Naive thymus-derived CD4-positive, alpha-beta T cell (primary cell): ENCODE measurements at places on chromosomes 3 and 15.

DNA sequence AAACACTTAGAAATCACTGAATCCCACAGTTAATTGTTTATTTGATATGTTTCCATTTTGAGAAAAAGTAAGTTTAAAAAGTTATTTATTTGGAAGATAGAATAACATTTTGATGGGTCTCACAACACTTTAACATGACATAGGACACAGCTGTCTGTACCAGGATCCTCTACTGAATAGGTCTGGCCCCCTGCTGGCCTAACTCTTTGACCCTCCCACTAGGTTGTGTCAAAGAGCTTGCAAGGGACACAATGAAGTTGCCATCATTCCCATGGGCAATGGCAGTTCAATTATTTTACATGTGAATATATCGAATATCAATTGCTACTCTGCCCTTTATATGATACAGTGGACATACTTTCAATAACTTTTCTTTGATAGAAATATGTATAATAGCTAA is 138.9 kb downstream of the EPHA3 start:
- H3K36me3 ChIP-seq, result no peaks in the 10 kb centered on the region
- no peaks in the 10 kb centered on the region for H3K27me3 ChIP-seq
- no peak overlapping the region for H3K4me3 ChIP-seq
- DNase-seq, result no peak
- no peak overlapping the region for H3K27ac ChIP-seq
- no peaks in the 10 kb centered on the region for H3K4me1 ChIP-seq

DNA sequence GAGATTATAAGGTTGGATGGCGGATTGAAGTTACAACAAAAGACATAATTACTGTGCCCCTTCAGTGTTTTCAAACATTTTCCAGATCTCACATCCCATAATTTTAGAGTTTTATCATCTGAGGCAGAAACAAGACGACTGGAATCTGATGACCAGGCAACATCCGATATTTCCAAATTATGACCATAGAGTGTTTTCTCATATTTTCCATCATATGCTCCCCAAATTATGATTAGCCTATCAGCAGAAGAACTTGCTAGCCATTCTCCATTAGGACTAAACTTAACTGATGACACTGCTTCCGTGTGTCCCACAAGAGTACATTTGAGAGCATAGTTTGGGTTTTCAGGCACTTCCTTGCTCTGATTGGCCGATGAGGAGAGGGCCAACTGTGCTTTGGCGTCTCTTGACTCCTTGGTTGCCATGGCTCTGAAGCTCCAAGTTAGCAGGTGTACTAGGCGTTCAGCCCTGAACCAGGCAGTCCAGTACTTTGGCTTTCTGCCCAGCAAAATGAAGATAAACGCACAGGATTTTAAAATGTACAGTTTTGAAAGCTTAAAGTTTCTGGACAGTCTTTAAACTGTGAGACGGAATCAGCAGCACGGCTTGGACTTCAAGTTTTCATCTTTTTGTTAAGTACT is 638 bp downstream of the WDR5B start:
- DNase-seq, result peak; percentile 48
- peaks cover 24% of the 10 kb centered on the region for H3K4me1 ChIP-seq
- peak overlapping the region; percentile 96 for H3K4me3 ChIP-seq

DNA sequence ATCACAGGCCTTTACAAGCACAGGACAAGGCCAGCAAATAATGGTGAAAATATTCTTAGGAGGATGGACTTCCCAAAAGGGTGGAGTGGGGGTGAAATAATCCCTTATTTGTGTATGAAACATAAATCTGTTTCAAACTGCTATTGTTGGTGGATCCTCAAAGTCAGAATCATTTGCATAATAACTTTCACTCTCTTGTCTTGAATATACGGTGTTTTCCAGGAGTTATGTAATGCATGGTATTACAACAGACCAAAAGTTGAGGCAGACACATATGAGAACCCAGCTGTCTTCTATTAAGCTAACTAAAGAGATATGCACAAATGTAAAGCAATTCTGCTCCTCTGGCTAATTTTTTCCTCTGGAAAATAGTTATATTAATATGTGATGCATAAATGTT is 57.7 kb downstream of the PRTG start:
- no peaks in the 10 kb centered on the region for H3K27me3 ChIP-seq
- H3K27ac ChIP-seq, result no peak overlapping the region
- DNase-seq, result no peak
- no peaks in the 10 kb centered on the region for H3K36me3 ChIP-seq
- H3K4me3 ChIP-seq, result no peak overlapping the region

- H3K27me3 ChIP-seq, result no peaks in the 10 kb centered on the region
- H3K36me3 ChIP-seq, result no peaks in the 10 kb centered on the region
- H3K4me1 ChIP-seq, result no peaks in the 10 kb centered on the region
- H3K27ac ChIP-seq, result no peak overlapping the region
- no peak overlapping the region for H3K4me3 ChIP-seq
Measured at GRCh38 chr3:196471551-196471950, 32.0 kb downstream of the RNF168 start.

GRCh38 chr3:67076607-67077006 is 78.5 kb downstream of the KBTBD8 start:
- H3K27ac ChIP-seq, result no peak overlapping the region
- H3K36me3 ChIP-seq, result no peaks in the 10 kb centered on the region
- no peak for DNase-seq
- H3K4me3 ChIP-seq, result no peak overlapping the region
- no peaks in the 10 kb centered on the region for H3K4me1 ChIP-seq

- H3K4me1 ChIP-seq, result no peaks in the 10 kb centered on the region
- DNase-seq, result no peak
- no peak overlapping the region for H3K27ac ChIP-seq
- H3K36me3 ChIP-seq, result no peaks in the 10 kb centered on the region
- no peak overlapping the region for H3K4me3 ChIP-seq
- no peaks in the 10 kb centered on the region for H3K27me3 ChIP-seq
Measured at GRCh38 chr3:129525341-129525968, 3.0 kb upstream of the RHO start.

DNA sequence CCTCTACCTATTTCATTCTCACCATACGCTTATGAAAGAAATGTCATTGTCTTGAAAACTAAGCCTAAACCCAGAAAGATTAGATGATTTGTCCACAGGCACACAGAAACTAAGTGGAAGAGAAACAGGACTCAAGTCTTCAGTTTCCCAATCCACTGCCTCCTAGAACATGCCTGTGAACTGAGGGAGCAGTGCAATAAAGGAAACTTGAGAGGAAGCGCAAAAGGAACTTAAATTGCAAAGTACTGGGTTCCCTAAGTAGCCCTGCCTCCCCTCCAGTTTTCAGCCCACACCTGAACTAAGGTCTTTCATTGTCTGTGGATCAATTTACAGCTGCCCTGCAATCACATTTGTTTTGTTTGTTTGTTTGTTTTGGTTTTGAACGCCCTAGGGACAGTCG is 56.7 kb upstream of the TSEN2 start:
- no peak overlapping the region for H3K27ac ChIP-seq
- no peak overlapping the region for H3K4me3 ChIP-seq
- no peak for DNase-seq

GRCh38 chr3:40637906-40638305 is 113.1 kb downstream of the ZNF621 start:
- no peaks in the 10 kb centered on the region for H3K4me1 ChIP-seq
- H3K27me3 ChIP-seq, result no peaks in the 10 kb centered on the region
- H3K36me3 ChIP-seq, result no peaks in the 10 kb centered on the region
- H3K4me3 ChIP-seq, result no peak overlapping the region
- DNase-seq, result no peak

GRCh38 chr3:166889241-166889640 is 490.9 kb downstream of the ZBBX start:
- H3K27ac ChIP-seq, result no peak overlapping the region
- H3K27me3 ChIP-seq, result no peaks in the 10 kb centered on the region
- H3K4me3 ChIP-seq, result no peak overlapping the region
- H3K36me3 ChIP-seq, result no peaks in the 10 kb centered on the region
- DNase-seq, result no peak

GRCh38 chr3:195872800-195873199 is 35.6 kb downstream of the TNK2 start:
- no peaks in the 10 kb centered on the region for H3K27me3 ChIP-seq
- no peak for DNase-seq
- H3K4me1 ChIP-seq, result no peaks in the 10 kb centered on the region
- no peak overlapping the region for H3K4me3 ChIP-seq
- H3K27ac ChIP-seq, result no peak overlapping the region
- H3K36me3 ChIP-seq, result peaks cover 7% of the 10 kb centered on the region

GRCh38 chr3:46558184-46559043 is 7.7 kb downstream of the LRRC2 start:
- DNase-seq, result peak; percentile 77
- no peaks in the 10 kb centered on the region for H3K27me3 ChIP-seq
- peak overlapping the region; percentile 11 for H3K27ac ChIP-seq
- H3K4me1 ChIP-seq, result peaks cover 5% of the 10 kb centered on the region
- no peaks in the 10 kb centered on the region for H3K36me3 ChIP-seq

DNA sequence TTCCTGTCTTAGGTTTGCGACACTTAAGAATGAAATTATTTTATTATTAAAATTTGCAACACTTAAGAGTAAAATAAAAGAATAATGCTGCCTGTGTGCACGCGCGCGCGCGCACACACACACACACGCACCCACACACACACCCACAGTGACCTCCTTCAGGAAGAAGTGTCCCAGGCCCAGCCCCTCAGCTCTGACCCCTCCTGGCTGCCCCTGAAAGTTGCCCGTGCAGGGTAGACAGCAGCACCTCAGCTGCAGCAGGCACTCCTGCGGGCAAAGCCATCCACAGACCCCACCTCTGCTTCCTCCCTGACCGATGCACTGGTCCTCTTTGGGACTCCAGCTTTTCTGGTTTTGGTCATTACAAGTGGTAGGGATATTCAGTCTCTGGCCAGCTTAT is 478.2 kb downstream of the NTRK3 start:
- H3K36me3 ChIP-seq, result no peaks in the 10 kb centered on the region
- H3K4me3 ChIP-seq, result no peak overlapping the region
- no peak overlapping the region for H3K27ac ChIP-seq

GRCh38 chr3:119469418-119470189 is 841 bp downstream of the POGLUT1 start:
- peak; percentile 24 for DNase-seq
- no peaks in the 10 kb centered on the region for H3K36me3 ChIP-seq
- H3K27me3 ChIP-seq, result no peaks in the 10 kb centered on the region
- H3K4me3 ChIP-seq, result peak overlapping the region; percentile 86
- peaks cover 12% of the 10 kb centered on the region for H3K4me1 ChIP-seq

DNA sequence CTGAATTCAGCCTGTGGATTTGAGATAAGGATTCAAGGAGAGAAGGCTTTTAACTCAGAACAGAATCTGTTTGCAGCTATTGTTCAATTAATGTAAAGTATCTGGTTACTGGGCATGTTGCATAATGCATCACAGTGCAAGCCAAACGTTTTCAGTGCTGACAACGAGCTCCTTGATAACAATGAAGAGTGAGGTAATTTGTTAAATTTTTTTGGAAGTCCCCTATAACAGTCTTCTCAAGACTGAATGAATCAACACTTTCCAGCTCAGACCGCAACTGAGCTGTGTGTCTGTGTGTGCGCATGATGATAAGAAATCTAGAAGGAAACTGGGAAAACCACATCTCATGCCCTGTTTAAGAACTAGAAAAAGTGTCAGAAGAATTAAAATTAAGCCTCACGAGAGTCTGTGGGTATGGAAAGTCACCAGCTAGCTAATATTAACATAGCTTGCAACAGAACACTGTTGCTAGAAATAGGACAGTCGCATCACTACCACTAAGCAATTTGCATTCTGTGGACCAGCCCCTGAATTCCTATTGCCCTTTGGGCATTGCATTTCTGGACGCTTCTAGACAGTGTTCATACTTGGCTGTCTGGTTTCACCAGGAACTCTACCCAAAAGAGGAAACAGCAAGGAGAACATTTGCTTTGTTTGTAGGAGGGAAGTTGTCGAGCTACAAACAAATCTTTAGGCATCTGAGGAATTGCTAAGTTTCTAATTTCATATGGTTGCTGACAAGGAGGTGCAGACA is 43.7 kb upstream of the ATP2C1 start:
- H3K36me3 ChIP-seq, result no peaks in the 10 kb centered on the region
- peak; percentile 55 for DNase-seq
- H3K4me3 ChIP-seq, result no peak overlapping the region
- H3K4me1 ChIP-seq, result no peaks in the 10 kb centered on the region
- H3K27me3 ChIP-seq, result no peaks in the 10 kb centered on the region
- no peak overlapping the region for H3K27ac ChIP-seq

DNA sequence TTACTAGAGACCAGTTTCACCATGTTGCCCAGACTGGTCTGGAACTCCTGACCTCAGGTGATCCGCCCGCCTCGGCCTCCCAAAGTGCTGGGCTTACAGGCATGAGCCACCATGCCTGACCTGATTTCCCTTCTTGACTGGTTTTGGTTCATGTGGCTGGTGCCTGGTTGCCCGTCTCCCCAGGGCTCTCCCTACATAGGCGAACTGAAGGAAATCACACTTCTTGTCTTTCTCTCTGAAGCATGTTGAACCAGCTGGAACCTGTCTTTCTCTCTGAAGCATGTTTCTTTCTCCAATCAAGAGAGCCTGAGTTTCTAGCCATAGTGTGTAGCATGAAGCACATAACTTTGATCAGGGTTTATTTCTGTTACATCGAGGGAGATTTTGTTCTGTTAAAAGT is 16.3 kb upstream of the SAMD7 start:
- no peak overlapping the region for H3K4me3 ChIP-seq
- H3K4me1 ChIP-seq, result no peaks in the 10 kb centered on the region
- DNase-seq, result no peak

DNA sequence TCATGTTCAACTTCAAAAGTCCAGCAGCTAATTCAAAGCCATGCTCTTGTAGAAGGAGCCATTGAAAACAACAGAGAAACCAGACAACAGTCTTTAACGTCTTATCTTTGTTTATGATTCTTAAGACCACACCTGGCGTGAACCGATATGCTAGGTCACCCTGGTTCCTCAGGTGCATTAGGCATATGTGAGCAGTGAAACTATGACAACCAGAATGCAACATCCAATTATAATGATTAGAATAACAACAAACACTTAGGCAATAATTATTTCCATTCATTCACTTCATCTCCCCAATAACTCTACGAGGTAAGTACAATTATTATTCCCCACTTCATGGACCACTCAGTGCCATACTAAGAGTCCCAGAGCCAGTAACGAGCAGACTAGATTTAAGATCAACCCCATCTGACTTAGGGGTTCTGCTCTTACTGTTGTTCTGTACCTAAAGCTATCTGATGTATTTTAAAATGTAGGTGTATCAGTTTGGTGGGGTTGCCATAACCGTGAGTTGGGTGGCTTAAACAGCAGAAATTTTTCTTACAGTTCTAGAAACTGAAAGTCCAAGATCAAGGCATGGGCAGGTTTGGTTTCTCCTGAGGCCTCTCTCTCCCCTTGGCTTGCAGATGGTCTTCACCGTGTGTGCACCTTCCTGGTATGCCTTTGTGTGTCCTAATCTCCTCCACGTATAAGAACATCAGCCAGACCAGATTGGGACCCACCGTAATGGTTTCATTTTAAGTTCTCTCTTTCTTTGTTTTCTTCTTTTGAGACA is 997.8 kb upstream of the CFAP20DC start:
- H3K27me3 ChIP-seq, result no peaks in the 10 kb centered on the region
- no peak for DNase-seq
- H3K36me3 ChIP-seq, result peaks cover 5% of the 10 kb centered on the region
- peaks cover 63% of the 10 kb centered on the region for H3K4me1 ChIP-seq
- peak overlapping the region; percentile 21 for H3K4me3 ChIP-seq
